ENCODE measurements at places on chromosomes 16 and 17. TPM values are rescaled to one million over a fixed set of nuclear protein-coding genes. Genes with fewer than 3 reads are reported as not detected.
A peak's percentile ranks its signal among the peaks of the same experiment; 100 is the strongest.

Gene HOXB5
- polyA plus RNA-seq = 1.7 TPM

DNA sequence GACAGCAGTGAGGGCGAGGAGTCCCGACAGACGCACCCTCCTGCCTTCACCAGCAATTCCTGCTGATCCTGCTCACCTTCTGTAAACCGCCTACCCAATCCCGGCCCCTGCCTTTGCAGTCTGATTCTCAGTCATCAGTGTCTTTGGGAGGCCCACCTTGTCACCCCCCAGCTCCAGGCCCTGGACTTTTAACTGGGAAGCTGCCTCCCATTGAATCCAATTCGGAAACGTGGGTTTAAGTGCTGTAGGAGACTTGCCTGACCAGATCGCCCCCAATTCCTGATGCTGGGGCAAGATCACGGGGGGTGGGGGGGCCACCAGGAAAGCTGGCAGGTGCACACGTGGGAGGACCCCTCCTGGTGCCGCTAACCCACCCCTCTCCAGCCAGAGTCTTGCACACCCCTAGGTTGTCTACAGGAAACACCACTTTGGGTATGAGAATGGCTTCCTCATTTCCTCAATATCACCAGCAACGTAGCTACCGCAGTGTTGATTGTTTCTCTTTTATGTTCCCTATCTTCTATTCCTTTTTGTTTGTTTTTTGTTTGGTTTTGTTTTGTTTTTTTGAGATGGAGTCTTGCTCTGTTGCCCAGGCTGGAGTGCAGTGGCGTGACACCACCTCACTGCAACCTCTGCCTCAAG lies 46.6 kb upstream of the CMIP start:
- DNase-seq = no peak

DNA sequence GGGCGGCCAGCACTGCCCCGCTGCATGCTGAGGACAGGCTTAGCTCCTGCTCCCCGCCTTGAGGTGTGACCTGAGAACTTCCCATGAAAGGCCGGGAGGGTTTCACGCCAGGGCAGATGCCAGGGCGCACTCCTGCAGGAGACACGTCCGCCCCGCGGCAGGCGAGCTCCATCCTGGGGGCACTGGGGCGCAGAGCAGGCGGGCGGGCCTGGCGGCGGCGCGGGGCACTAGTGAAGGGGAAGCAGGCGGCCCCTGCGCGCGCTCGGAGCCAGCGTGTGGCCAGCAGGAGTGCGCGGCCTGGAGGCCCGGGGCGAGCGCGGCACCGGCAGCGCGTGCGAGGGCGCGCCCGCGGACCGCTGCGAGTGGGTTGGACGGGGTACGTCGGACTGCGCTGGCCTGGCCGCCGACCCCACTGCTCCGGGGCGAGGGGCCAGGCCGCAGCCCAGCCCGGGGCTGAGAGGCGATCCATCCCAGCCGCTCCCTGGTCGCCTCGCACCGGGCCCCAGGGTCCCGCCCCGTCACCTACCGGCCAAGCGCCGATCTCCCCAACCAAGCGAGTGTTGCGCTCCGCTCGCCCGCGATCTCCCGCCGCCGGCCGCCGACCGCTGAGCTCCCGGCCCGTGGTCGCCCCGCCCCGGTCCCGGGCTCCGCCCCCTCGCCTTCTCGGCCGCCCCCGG lies at the start of gene MAP3K14:
TSS of gene MAP3K14 (minus strand) at position 587 of the 677 bp plus-strand sequence. CDS start 26,275 bp downstream, outside the sequence.
- peak; percentile 68 for DNase-seq

- DNase-seq = no peak
Observed at GRCh38 chr17:37026531-37026869, 77.7 kb downstream of the AATF start.

DNA sequence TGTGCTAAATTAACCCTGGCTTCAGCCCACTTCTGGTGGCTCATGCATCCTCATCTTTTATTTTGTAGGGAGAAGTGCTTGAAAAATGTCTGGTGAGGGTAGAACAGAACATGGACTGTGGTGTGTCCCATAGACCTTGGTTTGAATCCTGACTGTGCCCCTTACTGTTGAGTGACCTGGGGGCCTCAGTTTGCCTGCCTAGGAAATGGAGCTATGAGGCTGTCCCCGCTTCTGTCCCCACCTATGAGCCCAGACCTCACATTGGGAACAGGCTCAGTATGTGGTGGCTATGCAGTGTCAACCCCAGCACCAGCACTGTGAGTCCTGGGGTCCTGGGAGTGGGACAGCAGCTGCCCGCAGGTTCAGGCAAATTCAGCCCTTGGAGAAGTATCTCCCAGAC lies 186.3 kb upstream of the GSE1 start:
- peak; percentile 8 for DNase-seq
